Stimulated activated CD8-positive, alpha-beta memory T cell treated with anti-CD3 and anti-CD28 coated beads, Interleukin-7, amount 100 ng/mL, for 1 hour (primary cell): ENCODE measurements at places on chromosomes 7 and 10.

GRCh38 chr7:69744026-69744425 lies 145.8 kb downstream of the AUTS2 start:
- DNase-seq, result no peak

DNA sequence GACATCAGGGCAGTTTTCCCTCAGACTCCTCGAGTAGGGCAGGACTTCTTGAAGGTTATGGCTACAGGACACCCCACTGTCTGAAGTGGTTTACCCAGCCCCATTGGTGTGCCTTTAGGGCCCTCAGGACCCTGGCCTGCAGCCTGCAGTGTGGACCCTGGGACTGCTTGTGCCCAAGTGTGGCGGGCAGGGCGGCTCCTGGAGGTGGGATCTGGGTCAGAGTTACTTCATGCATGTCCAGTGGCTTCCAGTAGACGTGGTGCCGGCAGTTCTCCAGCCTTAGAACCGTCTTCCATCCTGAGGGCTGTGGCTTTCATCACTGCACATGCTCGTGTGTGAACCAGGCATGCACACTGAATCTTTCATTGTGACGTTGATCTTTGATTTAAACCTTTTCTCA lies 16.7 kb downstream of the EIF3B start:
- no peak for DNase-seq

GRCh38 chr7:128741491-128741890 lies 2.3 kb downstream of the CALU start:
- no peak for DNase-seq

- no peak for DNase-seq
Observed at GRCh38 chr7:95004618-95005247, 97.3 kb downstream of the PPP1R9A start.

DNA sequence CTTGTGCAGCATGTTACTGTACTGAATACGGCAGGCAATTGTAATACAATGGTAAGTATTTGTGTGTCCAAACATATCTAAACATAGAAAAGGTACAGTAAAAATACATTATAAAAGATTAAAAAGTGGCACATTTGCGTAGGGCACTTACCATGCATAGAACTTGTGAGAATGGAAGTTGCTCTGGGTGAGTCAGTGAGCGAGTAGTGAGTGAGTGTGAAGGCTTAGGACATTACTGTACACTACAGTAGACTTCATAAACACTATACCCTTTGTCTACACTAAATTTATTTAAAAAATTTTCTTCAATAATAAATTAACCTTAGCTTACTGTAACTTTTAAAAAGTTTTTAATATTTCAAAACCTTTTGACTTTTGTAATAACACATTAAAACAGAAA lies 37.5 kb downstream of the BPGM start:
- DNase-seq, result no peak

- DNase-seq, result no peak
Observed at GRCh38 chr10:129771991-129772431, 192.1 kb downstream of the EBF3 start.
